CD8-positive, alpha-beta memory T cell (primary cell): ENCODE measurements at places on chromosomes 11 and 22. TPM values are rescaled to one million over a fixed set of nuclear protein-coding genes. Genes with fewer than 3 reads are reported as not detected.

- no peak for DNase-seq
These were observed 21.6 kb downstream of the RTN4R start for GRCh38 chr22:20246368-20247009.

GRCh38 chr11:11148104-11148509, 204.9 kb downstream of the CSNK2A3 start:
- DNase-seq: no peak

- no peak for DNase-seq
These were observed 2.6 kb upstream of the UCP3 start for GRCh38 chr11:74011360-74012073.

DNA sequence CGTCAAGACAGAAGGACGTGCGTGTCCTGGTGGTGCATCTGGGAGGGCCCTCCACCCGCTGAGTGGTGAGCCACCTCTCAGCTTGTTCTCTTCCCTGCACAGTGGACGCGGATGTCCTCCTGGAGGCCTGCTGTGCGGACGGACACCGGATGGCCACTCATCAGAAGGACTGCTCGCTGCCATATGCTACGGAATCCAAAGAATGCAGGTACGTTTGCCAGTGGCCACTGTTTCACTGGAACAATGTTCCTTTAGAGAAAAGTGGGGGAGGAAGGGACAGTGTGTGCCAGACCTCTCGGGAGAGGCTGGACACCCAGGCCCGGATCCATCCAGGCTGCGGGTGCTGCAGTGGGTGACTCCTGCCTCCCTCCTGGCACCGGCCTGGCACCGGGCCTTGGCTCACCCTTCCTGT, 15.9 kb downstream of the FBLN1 start:
- DNase-seq: no peak

- DNase-seq: no peak
These were observed 9.9 kb upstream of the CACNG2 start for GRCh38 chr22:36713436-36713835.

- no peak for DNase-seq
These were observed 33.6 kb downstream of the LRRC32 start for GRCh38 chr11:76636826-76637460.

DNA sequence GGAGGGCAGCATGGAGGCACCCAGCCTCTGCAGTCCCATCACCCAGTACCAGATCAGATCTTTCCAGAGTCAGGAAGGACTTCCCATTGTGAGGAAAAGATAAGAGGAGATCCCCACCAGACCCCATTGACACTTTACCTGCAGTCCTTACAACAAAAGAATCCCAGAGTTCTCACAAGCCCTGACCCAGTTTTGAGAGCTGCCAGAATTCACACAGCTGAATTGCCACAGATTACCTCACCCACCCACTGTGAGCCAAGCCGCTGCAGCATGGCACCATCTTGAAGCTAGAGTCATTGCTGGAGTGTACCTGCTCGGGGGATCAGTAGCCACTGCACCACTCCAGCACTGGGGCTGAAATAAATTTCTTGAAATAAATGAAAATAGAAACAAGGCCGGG, 91.8 kb upstream of the UBASH3B start:
- no peak for DNase-seq

- DNase-seq: no peak
These were observed 28.2 kb downstream of the LRRC10B start for GRCh38 chr11:61536676-61537270.

DNA sequence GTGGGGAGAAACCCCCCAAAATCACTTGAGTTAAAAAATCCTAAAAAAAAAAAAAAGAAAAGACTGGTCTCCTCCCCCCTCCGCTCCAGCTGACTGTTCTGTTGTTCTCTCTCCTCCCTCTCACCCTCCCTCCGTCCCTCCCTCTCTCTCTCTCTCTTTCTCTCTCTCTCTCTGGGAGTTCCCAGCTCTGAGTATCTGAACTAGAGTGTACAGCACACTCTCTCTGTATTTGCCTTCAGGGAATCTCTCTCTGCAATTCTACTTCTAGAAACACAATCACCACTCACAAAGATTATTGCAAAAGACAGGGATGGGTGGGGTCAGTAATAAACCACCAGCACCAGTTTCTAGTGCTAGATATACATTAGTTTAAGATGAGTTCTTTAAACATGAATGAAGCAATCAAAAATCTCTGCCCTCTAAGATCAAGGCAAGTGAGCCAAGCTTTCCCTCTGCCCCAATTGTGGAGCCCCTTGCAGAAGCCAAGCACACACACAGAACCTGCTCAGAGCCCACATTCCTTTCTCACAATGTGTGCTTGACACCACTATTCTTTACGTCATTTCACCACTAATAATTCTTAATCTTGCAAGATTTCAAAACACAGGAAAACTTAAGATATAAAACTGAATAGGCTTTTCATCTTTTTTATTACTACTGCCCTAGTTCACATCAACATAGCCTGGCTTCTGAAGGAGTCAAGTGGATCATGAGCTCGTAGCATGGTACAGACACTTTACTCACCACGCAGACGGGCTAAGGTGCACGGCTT, 133.5 kb downstream of the RBFOX2 start:
- DNase-seq: no peak

DNA sequence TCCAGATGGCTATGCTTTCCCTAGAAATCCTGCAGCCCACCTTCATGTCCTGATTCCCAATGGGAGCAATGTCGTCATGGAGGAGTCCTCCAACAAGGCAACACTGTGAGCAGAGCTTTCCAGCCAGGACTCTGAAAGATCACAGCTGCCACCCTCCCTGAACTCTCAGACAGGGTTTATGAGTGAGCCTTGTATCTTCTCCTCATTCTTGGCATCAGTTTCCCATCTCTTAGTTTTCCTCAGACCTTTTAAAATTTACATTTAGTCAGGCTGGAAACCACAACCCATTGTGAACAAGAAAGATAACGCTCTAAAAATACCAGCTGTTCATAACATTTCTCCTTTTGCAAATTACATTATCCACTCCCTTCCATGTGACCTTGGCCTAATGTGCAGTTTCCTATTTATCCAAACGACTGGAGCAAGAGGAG, 15.6 kb upstream of the LYVE1 start:
- no peak for DNase-seq

GRCh38 chr11:126098204-126098769, 35.6 kb upstream of the CDON start:
- no peak for DNase-seq

DNA sequence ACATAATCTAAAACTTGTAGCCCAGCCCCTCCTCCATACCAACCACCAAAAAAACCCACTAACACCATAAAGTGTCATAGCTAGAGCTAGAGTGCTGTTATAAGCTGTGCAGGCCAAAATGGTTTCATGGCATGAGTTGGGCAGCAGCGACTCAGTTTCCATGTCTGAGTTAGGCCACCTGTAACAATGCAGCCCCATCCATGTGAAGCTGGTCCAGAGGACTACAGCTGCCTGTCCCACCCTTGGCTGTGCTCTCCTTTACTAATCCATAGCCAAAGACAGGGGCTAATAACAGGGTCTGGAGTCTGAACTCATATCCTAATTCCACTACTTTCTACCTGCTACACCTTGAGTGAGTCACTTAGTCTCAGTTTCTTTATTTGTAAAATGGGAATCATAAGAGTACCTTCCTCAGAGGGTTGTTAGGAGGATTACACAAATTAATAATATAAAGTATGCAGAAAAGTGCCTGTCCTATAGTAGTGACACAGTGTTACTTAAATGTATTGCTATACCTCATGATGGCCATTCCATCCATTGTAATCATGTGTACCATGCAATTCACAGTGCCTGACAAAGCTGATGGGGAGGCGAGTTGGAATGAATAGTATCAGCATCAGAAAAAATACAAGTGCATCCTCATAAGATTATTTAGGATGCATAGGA, 20.6 kb downstream of the KCNQ1OT1 start:
- DNase-seq: no peak

DNA sequence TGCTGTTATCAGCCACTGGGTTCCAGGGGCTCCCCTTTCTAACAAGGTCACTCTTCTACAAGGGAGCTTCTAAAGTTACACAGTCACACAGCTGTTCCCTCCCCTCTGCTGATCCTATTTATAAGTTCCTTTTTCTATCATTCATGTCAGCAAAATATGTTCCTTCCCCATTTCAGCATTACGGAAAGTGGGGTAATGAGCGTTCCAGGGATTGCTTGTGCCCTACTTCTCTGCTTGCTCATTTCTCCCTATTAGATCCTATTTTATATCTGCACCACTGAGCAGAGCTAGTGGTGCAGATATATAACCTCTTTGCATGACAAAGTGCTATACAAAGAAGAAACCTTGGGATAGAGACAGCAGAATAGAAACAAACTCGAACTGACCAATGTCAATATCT, 22.7 kb upstream of the PLEKHB1 start:
- DNase-seq: no peak

DNA sequence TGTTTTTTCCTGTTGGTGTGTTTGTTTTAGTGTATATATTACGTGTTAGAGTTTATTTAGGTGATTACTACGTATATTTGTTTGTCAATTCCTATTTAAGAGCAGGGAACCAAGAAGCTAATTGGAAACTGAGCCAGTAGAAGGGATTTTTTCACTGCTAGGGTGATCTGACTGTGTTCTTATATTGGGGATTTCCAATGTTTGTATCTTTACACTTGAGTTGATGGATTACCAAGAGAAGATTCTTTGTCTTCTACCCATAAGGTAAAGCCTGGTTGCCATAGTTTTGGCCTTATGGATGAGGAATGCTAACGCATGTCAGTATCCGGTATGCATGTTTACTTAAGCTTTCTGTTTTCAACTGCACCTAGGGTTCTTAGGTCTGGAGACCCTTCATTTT, 35.6 kb downstream of the SIK2 start:
- DNase-seq: no peak

DNA sequence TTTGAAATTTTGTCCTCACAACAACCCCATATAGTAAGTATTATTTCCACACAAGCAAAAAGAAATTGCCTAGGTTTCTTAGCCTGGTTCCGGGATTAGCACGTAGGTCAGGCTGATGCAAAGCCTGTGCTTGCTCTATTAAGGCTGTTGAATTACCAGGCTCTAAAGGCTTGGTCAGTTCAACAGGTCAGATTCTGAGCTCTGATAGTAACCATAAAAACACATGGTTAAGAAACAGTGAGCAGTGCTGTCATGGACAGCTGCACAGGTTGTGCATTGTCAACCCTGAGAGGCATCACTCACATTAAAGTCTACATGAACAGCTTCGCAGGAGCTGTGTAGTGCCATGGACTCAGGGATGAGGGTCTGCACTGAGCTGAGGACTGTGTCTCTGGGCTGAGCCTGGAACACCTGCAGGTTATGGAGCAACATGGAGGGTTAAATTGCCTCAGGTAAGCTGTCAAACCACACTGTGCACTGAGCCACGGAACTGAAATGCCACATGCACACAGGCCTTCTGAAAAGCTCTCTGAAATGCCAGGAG, 98.0 kb downstream of the PIWIL4 start:
- no peak for DNase-seq

- DNase-seq: no peak
These were observed 84.1 kb downstream of the C11orf91 start for GRCh38 chr11:33616552-33616951.

DNA sequence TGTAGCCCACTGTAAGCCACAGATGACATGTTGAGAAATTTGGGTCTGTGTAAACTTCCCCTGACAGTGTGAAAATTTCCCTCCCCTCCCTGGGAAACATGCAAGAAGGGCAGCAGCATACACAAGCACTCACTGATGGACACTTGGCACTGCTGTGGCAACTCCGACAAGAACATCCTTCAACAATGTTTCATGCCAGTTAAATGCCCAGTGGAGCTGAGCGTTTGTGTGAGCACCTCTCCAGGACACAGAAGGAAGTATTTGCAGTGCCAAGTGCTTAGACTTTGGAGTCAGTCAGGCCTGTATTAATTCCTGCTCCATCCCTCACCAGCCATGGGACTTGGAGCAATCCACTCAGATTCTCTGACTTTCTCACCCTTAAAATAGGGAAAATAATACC, 17.7 kb downstream of the C11orf87 start:
- DNase-seq: no peak

- DNase-seq: no peak
These were observed 157.9 kb downstream of the SHANK2 start for GRCh38 chr11:71094296-71095077.

DNA sequence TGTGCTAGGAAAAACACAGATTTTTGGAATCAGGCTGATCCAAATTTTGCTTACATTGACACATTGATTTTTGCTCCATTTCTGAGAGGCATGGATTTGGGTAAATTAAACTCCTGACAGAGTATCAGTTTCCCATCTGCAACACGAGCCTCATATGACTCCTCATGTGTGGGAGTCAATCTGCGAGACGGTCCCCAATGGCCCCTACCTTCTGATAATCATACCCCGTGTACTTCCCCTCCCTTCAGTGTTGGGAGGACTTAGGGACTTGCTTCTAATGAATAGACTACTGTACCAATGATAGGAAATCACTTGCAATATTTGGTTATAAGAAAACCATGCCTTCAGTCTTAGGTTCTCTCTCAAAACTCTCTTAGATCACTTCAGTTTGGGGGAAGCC, 302.7 kb downstream of the ETS1 start:
- no peak for DNase-seq

DNA sequence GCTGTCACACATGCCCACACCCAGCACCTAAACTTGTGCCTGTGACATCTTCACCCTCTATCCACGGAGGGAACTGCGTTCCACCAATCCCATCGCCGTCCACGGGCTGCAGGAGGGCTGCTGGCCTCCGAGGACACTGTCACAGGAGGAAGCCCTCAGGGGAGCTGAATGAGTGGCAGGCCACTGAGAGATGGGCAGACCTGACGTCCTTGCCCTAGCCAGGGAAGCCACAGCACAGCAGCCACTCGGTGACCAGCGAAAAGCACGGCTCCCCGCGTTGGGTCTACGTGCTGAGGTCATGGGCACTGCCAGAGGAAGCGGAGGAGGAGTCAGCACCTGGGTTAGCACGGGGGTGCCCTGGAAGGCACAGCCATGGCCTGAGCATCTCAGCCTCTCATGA, 50.5 kb downstream of the IGSF9B start:
- DNase-seq: no peak

DNA sequence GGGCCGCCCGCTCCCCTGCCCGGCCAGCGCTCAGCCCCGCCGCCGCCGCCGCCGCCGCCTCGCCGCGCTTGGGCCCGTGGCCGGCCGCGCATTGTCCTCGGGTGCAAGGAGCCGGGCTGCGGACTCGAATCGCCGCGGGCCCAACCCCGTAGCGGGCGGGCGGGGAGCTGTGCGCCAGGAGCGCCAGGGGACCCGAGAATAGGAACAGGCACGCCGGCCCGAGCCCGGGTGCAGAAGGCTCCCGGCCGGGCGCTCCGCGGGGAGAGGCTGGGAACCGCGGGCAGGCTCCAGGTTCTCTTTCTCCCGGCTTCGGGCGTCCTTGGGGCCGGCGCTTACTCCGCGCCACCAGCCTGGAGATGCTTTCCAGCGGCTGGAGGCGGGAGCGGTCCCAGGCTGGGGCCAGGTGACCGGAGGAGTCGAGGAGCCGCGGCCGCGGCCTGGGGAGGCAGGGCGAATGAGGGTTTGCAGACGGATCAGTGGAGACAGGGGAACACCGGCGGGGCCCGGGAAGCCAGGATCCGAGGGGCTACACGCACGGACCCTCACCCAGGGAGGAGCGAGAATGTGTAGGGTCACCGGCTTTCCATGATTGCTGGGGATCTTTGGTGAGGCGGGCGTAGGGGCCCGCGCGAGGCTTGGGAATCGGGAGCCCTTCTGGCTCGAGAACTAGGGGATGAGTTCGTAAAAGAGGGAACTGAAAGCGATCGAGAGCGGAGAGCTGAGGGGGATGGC, 726 bp downstream of the PKNOX2 start:
- DNase-seq: peak; percentile 10

The PIH1D2 gene
- 0.38 TPM for total RNA-seq

The SEC14L6 gene
- not detected for total RNA-seq

The TEX12 gene
- total RNA-seq: 0.27 TPM

The FAT3 gene
- not detected for total RNA-seq

The DEFB131B gene
- not detected for total RNA-seq

The YPEL4 gene
- total RNA-seq: 1.7 TPM

The CCDC87 gene
- total RNA-seq: 0.20 TPM
